Activated CD4-positive, alpha-beta T cell treated with anti-CD3 and anti-CD28 coated beads, Interleukin-2, amount 50 U/mL, for 16 hours (primary cell): ENCODE measurements at places on chromosomes 1 and 21.

- DNase-seq: no peak
These were observed 22.6 kb downstream of the KCNH1 start for GRCh38 chr1:211111351-211111750.

DNA sequence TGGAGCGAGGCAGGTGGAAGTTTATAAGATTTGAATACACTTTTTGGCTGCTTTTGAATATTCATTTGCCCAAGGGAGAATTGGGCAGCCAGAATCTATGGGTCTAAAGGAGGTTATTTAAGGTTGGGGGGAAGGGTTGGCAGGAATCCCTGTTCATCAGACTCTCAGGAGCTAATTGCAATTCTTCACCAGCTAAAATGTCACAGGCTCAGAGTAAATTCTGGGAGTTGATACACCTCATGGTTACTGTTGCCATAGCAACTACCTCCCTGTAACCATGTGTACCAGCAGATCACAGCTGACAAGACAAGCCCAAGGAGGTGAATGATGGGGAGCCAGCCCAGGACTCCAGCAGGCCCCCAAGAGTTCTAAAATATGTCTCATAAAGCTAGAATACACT lies 75.5 kb downstream of the CAMK2N1 start:
- no peak for DNase-seq

GRCh38 chr1:51576923-51577322 lies 40.0 kb upstream of the OSBPL9 start:
- no peak for DNase-seq

DNA sequence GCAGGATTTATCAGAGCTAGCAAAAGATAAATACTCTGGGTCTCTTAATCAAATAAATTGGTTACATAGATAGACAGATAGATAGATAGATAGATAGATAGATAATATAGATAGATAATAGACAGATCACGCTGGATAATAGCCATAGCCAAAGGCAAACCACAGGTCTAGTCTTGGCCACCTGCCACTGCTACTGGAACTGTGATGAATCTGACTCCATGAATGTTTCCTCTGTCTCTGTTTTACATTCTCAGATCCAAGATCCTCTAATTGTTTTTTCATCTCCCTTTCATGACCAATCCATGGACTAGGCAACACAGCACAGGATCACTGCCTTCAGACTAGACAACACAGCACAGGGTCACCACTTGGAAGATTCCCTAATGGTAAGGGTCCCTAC lies 444.7 kb upstream of the NFIA start:
- DNase-seq: no peak

- DNase-seq: peak; percentile 28
These were observed 4.3 kb downstream of the PIK3CD start for GRCh38 chr1:9655836-9656235.

GRCh38 chr1:33255347-33256220 lies 708 bp upstream of the ZNF362 start:
- DNase-seq: peak; percentile 58

DNA sequence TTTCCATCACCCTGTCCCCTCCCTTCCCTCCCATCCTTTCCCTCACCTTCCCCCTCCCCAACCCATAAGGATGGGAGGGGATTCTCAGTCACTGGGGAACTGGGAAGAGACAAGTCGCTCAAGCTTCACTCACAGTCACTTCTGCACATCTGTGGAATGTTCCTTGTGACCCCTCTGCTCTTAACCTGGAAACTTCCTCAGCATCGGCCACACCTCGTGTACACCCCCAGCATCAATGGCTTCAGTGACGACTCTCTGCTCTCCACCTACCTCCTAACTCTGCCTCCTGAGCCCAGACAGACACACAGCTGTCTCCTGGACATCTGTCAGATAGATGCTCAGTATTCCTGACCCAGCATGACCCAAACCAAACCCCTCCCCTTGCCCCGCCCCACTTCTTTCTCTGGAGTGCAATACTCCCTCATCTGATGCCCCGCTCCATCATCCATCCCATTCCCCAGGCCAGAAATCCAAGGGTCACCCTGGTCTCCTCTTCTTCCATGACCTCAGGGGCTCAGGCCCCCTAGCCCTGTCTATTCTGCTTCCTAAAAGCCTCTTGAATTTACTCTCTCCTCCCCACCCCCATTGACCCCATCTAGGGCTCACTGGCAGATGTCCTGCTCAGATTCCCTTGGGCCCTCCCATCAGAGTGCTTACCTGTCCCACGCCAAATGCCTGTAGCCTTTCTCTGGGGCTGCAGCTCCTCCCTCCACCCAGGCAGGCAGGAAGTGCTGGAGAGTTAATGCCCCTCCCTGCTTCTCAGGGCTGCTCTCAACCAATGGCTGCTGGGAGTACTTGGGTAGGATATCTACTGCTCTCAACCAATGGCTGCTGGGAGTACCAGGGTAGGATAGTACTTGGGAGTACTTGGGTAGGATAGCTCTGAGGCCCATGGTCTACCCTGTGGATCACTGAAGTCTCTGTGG lies 83.1 kb upstream of the CSF3R start:
- no peak for DNase-seq

DNA sequence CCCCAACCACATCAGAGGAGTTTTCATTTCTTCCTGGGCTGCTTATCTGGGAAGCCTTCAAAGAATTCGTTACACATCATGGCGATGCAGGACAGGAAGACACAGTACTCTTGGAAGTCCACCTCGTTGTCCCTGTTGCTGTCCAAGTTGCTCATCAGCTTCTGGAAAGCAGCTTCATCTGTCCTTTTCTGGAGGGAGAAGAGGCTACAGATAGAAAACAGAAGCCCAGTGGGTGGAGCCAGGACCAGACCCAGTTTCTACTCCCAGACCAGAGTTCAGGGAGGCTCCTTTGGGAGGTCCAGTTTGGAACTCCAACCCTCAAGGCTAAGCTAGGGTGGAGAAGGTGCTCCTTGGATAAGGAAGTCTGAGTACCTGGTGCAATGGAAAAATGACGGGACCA lies 1.9 kb downstream of the S100A4 start:
- DNase-seq: no peak

DNA sequence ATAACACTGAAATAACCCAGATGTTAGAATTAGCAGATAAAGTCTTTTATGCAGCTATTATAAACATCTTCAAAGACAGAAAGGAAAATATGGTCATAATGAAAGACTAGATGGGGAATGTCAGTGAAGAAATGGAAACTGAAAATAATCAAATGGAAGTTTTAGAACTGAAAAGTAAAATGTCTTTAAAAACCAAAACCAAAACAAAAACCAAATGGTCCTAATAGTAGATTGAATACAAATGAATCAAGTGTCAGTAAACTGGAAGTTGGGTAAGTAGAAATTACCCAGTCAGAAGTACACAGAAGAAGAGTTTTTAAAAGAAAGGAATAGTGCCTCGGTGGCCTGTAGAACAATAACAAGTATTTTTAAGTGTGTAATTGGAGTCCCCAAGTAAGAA lies 72.7 kb downstream of the SYCP1 start:
- DNase-seq: no peak

- DNase-seq: no peak
These were observed 29.7 kb downstream of the EPHA2 start for GRCh38 chr1:16126160-16126559.

GRCh38 chr1:223780949-223781348 lies 64.8 kb downstream of the TP53BP2 start:
- DNase-seq: no peak

GRCh38 chr1:53600001-53600400 lies 139.0 kb downstream of the GLIS1 start:
- DNase-seq: no peak

- peak; percentile 35 for DNase-seq
These were observed 4.3 kb downstream of the TCHH start for GRCh38 chr1:152110860-152111514.

DNA sequence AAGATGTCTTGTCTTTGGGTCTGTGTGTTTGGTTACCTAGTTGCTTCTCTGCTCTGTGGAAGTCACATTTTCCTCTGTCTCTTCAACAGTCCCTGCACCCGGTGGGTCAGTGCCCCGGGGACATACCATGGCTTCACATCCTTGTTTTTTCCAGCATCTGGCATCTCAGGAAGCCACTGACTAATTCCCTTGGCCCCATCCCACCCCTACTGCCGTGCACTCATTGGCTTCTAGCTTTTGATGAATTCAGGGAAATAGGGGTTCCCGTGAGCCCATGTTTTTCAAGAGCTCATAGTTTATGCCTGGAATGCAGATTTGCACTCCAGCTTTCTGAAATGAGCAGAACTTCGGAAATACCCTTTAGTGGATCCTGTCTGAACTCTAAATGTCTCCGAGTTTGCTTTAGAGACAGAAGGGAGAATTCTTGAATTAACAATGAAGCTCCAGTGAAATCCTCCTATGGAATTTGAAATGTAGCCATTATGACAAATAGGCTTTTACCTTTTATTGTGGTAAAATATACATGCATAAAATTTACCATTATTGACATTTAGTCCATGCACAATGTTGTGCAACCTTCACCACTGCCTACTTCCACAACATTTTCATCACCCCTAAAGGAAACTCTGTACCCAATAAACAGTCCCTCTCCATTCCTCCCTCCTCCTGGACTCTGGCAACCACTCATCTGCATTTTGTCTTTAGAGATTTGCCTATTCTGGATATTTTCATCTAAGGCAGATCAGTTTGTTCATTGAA lies 67.5 kb downstream of the CLIC6 start:
- DNase-seq: no peak

- peak; percentile 92 for DNase-seq
These were observed 15.4 kb upstream of the CD2 start for GRCh38 chr1:116738673-116739370.

GRCh38 chr1:67743072-67743725 lies 58.2 kb downstream of the GADD45A start:
- DNase-seq: no peak

GRCh38 chr1:151995774-151996173 lies 2.1 kb upstream of the S100A10 start:
- DNase-seq: no peak

DNA sequence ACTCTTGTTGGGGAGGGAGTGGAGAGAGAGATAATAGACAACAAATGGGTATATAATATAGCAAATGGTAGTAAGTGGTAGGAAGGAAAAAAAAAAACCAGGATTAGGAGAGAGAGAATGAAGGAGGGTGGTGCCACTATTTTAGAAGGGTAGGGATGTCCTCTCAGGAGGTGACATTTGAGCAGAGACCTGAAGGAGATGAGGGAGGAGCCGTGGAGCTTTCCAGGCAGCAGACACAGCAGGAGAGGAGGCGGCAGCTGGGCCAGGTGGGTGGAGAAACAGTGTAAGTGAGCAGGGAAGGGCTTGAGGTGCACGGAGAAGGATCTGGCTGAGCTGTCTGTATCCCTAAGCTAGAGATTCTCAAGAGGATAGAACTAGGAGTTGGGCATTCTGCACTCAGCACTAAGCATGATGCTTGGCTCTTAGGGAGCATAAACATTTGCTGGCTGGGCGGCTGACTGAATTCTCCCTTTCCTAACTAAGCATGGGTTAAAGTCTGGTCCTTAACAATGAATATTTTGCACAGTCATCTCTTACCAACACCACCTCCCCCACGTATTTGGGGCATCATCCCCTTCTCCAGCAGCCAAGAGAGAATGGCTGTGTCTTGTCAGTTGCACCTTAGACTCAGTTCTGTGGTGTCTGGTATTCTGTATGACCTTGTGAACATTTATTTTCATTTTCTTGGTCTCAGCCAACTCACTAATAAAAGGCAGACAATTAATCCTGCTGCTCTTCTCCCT lies 27.6 kb upstream of the SARS1 start:
- no peak for DNase-seq

- DNase-seq: no peak
These were observed 2.3 kb downstream of the MTMR11 start for GRCh38 chr1:149934356-149934755.

- DNase-seq: no peak
These were observed 66.4 kb upstream of the CCDC190 start for GRCh38 chr1:162927421-162927820.

DNA sequence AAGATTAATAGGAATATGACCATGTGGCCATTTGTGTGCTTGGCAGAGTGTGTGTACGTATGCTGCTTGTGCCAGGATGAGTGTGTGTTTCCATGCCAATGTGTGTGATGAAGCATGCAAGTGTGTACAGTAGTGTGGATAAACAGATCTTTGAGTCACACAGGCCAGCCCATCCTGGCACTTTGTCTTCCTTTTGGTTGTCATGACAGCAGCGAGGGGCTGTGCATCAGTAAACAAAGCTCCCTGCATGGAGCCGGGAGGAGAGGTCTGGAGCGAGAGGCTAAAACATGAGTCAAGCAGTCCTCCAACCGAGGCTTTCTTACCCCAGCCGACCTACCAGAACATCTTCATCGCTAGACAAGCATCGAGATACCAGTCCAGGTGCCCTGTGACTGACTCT lies 221.2 kb downstream of the CACNA1E start:
- DNase-seq: no peak

GRCh38 chr21:33840771-33841170 lies 74.8 kb downstream of the ATP5PO start:
- no peak for DNase-seq

GRCh38 chr1:89723863-89724262 lies 90.9 kb downstream of the LRRC8C start:
- DNase-seq: no peak

DNA sequence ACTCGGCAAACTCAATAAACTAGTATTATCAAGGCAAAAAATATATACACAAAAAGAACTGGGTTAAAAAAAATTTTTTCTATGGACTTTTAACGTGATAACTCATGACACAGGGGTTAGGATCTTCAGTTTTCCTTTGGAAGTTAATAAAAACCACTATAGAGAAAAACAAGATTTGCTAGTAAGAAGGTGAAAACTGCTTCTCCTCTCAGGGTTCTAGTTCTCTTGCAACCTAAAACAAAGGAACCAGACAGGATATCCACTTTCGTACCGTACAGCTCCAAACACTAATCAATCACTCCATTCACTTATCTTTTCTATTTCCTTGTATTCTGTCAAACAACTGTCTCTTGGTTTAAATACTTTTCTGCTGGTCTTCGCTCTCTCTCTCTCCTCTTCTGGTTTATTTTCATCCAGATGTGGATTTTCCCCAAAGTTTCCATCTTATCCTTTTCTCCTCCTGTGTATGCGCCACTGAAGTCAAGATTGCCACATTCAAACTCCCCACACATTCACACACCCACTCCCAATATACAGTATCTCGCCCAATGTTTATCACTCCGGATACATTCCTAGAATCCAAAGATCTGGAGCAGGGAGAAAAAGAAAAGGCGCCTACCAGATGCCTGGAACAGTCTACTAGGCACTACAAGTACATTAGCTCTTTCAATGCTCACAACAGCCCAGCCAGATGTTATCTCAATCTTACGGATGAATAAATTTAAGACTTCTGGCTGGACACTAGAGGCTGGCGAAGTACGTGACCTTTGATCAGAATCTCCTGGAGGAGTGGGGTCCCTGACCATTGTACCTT lies 775 bp upstream of the PRPF38B start:
- DNase-seq: no peak
